ENCODE measurements at places on chromosomes 2 and 18.

GRCh38 chr18:13437796-13438506, 219.4 kb downstream of the LDLRAD4 start:
- DNase-seq: no peak

GRCh38 chr2:215831296-215831913, 181.9 kb downstream of the MREG start:
- no peak for DNase-seq

DNA sequence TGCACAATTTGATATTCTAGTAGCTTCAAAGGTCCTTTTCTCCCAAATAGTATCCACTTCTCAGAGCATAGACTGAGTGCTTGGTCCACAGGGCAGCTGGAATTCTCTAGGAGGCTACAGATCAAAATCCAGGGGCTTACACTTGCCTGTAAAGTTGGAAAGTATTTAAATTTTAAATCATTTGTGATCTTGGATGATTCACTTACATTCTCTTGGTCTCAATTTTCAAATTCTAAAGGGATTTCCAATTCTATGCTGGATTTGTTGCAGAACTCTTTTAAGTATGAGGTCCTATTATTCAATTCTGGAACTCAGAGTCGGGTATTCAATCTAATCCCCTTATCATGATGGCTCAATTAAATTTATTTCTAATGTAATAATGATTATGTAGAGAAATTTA, 492.3 kb downstream of the NYAP2 start:
- DNase-seq: no peak

DNA sequence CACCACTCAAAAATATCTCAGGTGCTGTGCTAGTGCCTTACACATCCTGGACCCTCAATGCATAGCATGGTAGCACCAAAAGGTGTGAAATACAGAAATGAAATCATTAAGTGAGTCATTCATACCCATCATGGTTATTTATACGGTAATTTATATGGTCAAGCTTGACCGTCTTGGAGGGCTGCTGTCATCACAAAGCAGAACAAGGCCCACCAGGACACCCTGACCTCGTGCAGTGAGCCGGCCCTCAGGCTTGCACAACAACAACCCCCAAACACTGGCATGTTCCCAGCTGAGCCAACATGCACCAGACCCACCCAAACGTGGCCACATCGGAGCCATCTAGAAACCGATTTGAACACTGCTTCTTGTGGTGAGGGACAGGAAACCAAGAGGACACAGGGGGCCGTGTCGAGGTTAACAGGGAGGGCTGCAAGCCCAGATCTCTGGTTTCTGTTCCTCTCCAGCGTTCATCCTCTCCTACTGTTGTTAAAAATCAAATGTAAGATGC, 378.5 kb upstream of the ID2 start:
- peak; percentile 76 for DNase-seq

DNA sequence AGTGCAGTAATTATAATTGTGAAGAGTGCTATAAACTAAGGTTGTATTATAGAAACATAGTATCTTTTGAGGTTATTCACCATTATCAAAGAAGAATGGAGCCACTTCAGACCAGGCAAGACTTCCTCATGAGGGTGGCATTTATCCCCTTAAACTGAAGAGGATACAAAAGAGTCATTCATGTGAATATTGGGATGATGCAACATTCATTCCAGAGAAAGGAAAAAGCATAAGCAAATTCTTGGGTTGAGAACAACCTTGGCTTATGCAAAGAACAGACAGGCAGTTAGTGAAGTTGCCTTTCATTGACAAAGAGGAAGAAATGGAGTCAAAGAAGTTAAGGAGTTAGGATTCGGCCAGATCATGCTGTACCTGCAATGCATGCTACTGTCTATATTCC, 682.5 kb downstream of the MBD2 start:
- DNase-seq: no peak

- DNase-seq: no peak
Observed at GRCh38 chr2:18585526-18585925, 3.8 kb downstream of the NT5C1B start.

DNA sequence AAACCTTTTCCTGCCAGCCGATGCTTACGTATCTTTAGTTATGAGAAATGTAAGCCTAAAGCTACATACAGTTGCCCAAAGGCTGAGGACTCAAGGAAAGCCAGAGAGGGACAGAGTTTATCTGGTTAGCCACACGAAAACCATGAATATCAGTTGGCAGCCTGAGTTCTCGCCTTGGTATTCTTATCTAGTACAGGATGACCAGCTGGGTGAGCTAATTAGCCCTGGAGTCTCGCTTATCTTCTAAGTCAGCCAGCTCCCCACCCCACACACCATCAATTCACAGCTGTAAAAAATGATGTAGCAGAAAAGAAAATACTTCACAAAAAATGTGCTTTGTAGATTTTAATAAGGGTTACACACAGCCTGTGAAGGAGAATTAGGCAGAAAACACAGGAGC, 617.5 kb upstream of the SOX11 start:
- no peak for DNase-seq

DNA sequence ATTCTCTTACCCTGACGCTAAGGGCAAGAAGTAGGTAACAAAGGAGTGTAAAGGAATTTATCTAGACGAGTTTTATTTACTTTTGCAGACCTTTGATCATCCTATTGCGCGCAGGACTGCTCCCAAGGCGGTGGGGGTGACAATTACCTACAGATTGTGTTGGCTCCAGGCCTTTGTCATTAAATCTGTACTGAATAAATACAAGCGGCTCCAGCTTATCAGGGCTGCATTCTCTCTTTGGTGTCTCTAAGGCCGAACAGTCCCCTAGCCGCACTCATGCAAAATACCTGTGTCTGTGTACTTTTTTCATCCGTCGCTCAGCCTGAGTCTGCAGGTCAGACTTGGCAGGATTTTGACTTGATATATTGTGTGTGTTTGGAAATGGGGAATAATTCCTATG, 57.9 kb upstream of the DYSF start:
- DNase-seq: no peak

DNA sequence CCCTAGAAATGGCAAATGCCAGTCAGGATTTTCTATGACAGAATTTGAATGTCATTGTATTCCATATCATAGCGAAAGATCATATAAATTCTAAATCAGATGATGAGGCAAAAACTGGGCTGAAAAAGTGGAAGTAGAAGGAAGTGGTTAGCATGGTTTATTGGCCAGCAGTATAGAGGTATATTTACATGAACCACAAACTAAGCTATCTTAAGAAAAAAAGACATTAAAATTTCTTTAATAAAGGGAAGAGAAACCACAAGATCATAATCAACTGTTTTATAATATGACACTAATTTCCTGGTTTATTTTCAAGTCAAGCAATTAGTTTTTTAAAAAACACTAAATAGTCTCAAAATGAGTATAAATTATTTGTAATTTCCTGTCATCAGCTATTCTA, 123.2 kb upstream of the LRP1B start:
- DNase-seq: no peak

DNA sequence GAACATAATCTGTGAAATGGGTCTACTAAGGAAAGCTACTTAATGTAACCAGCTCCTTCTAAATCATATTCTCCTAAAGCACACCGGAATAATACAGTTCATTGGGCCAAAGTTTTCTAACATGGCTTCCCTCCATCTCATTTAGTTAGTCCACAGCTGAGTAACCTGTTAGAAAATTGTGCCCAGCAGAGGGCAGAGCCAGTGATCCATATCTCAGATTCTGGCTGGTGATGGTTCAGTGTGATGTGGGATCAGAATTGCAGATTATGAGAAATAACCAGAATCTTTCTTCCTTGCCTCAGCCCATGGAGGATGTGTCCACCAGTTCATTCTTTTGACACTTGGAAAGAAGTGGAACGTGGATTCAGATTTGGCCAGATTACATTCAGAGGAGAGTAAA, 9.4 kb upstream of the CTLA4 start:
- no peak for DNase-seq

DNA sequence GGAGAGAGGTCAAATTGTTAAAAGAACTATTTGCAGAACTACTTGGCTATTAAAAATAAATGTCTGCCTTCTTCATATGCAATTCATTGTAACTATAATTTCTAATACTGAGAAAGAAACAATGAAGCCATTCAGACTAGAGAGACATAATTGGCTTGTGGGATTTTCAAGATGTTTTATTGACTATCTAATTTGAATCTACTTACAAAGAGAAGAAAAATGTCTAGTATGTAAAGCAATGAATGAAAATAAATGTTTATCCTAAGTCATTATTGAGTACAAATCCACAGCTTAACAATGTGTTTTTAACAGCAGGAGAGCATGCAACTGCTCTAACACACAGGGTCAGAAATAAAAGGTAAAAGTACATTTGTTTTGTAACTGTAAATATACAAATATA, 19.2 kb downstream of the RMP24 start:
- DNase-seq: no peak

DNA sequence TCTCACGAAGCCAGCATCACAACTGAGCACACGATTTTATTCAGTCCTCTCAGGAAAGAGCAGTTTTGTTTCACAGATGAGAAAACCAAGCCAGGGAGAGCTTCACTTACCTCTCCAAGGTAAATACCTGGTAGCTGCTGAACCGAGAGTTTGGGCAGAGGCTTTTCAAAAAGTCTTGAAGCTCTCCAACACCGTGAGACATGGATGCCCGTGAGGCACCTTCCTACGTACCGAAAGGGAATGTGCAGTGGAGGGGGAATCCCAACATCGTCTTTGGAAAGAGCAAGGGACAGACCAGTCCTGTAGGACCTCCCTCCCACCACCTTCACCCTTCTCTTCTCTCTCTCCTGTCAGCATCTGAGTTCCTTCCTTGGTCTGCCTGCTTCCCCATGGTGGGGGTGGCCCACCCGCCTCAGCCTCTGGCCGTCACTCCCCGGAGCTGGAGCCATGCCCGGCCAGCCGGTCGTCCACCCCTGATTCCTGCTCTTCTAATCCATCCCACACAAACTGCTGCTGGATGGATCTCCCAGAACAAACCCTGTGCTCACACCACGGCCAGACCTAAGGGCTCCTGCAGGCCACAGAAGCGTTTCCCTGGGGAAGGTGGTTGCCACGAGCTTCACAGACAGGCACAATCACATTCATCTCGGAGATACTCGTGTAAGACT, 97.3 kb upstream of the SNTG2 start:
- DNase-seq: no peak

DNA sequence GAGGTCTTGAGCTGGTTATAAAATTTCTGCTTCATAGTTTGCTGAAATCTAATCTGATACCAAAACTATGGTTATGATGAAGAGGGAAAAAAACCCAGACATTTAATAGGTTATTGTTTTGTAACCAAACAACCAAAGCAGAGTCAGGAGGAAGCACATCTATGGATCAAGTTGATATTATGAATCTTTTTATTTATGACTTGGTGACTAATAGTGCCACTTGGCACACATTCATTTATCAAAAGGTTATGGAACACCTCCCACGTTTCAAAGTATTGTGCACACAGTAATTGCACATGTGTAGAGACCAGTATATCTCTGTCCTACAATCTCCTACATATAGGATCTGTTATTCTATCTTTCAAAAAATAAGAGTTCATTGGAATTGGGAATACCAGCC, 93.0 kb downstream of the DPP4 start:
- no peak for DNase-seq

DNA sequence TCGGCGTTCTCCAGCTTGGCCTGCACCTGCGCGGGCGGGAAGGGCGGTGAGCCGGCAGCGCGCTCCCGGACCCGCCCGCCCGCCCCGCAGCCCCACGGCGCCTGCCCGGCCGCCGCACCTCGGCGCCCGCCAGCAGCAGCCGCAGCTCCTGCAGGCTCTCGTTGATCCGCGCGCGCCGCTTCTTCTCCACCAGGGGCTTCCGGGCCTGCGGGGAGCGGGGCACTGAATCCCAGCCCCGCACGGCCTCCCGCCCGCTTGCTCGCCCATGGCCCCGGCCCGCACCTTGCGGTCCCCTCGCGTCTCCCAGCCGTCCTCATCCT, 335 bp downstream of the HES6 start:
- DNase-seq: no peak

- DNase-seq: peak; percentile 46
Observed at GRCh38 chr2:25309402-25309801, 32.3 kb downstream of the DNMT3A start.

- DNase-seq: no peak
Observed at GRCh38 chr2:174752403-174753037, 11.8 kb downstream of the CHRNA1 start.

GRCh38 chr2:230885463-230886130, 20.9 kb downstream of the ITM2C start:
- no peak for DNase-seq

DNA sequence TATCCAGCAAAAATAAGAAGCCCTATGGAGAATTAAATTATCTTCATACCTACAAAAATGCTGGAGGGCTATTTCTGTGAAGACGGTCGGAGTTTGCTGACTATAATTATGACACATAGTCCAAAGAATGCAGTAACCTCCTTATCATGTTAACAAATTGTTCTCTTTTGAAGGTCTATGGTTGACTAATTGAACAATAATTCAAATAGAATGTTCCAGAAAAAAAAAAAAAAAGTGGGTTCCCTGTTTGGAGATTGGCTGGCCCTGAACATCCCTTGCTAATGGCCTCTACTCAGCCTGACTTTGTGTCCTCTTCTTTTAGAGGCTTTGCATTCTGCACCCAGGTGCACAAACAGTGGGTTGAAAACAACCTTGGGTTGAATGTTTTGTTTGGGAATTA, 82.8 kb upstream of the CCBE1 start:
- no peak for DNase-seq

GRCh38 chr18:21242141-21242779, at the start of gene GREB1L:
Gene GREB1L, plus strand, starts transcription at chr18:21242232. Its CDS starts 141,287 bp downstream, at chr18:21383519.
- DNase-seq: no peak

DNA sequence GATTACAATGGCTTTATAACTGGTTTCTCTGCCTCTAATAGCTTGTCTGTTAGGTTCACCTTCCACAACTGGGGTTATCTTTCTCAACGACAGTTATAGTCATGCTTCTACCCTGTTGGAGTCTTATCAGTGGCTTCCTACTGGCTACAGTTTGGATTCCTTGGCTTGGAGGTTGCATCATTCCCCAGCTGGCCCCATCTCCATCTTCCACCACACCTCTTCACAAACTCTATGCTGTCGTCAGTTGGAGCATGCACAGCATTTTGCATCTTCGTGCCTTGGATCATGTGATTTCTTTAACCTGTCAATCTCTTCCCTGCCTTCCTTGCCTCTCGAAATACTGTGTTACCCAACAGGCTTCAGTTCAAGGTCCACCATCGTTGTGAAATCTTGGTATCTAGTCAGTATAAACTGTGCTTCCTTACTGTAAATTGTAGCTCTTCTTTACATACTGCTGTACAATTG, 316.3 kb upstream of the CXCR4 start:
- no peak for DNase-seq
